ENCODE measurements at places on chromosomes 3 and 15. TPM values are rescaled to one million over a fixed set of nuclear protein-coding genes. Genes with fewer than 3 reads are reported as not detected.

DNA sequence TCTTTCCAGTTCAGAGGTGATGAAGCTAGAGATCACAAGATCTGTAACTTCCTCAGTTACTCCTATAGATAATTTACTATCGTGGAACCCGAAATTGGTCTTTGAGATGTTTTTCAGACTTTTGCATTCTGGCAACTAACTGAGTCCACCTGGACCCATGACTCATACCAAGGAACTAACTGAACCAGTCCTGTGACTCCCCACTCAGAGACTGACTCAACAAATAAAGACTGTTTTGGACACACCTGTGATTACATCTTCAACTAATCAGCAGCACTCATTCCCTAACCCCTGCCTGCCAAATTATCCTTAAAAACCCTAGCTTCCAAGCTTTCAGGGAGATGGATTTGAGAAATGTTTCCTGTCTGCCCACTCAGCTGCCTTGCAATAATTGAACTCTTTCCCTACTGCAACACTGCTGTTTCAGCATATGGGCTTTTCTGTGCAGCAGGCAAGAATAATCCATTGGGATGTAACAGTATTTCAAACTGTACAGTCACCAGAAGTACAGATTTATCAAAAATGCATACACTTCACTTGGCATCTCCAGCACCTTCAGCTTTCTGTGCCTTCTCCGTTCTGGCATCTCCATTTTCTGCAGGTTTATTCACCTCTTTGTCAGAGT, 57.7 kb downstream of the GATM start:
- DNase-seq = no peak

ONECUT1 gene
- 0.28 TPM for total RNA-seq

GRCh38 chr15:26736502-26737248, 36.2 kb downstream of the GABRB3 start:
- DNase-seq = no peak

CD80 gene
- total RNA-seq = 0.14 TPM

DNA sequence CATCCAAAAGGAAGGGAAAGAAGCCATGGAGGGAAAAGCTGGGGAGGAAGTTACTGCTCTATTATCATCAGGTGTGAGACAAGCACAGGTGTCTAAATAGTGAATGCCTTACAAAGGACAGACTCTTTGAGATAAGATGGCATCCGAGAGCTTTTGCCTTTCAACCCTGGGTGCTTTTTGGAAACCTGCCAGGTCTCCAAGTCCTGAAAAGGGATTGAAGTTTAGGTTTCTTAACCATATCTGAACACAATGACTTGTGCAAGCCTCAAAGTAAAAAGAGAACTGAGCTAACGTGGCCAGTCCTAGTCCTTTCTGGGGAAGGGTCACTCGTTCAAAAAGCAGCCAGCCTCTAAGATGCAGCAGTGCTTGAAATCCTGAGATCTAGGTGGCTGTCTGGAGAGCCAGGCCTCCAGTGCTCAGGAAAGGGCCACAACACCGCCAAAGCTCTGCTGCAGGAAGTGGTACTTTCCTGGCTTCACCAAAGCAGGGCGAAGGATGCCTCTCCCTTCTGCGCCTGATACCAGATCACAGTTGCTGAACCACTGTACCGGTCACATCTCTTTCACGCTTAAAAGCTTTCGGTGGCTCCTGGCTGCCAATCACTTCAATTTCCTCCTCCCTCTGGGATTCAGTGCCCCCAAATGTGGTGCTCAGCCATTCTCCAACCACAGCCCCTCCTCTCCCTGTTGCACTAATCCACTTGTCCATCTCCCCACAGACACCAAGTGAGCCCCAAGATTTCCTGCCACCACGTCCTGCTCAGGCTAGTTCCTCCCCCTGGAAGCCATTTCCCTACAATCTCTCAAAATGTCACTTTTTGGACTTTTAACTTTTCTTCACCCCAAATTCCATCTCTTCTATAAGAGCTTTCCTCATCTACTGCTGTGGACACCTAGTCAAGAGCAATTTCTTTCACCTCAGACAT, 104.1 kb upstream of the LPP start:
- DNase-seq = no peak

VILL gene
- total RNA-seq = 13.7 TPM

Data from thoracic aorta (tissue), 2 donors.